Left kidney (tissue), 8 donors: ENCODE measurements at places on chromosomes 3 and 15.

DNA sequence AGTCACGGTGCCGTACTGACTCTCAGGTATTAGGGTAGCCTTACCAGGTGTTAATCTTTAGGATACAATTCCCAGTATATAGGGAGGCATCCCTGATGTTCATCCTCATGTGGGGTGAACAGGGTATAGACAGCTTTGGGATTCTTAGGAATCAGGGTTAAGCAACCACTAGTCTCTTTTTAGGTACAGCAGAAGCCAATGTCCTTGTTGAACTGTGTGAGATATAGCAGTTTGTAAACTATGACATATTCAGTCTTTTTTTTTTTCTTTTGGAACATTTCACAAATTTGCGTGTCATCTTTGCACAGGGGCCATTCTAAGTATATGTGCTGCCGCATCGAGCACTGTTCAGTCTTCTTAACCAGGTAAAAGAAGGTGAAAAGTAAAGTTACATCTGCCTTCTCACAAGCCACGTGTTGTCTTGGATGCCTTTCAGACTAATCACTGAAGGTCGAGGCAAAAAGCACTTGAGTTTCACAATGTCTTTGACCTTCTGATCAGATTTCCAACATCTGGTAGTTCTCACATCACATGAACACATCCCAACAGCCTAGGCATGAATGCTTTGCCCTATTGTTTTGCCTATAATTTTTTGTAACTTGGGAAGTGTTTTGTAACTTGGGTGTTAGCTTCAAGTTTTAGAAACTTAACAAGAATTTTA, 17.2 kb downstream of the TSEN2 start:
- DNase-seq: no peak

GRCh38 chr15:68417051-68417450, 14.9 kb downstream of the ITGA11 start:
- DNase-seq: no peak

DNA sequence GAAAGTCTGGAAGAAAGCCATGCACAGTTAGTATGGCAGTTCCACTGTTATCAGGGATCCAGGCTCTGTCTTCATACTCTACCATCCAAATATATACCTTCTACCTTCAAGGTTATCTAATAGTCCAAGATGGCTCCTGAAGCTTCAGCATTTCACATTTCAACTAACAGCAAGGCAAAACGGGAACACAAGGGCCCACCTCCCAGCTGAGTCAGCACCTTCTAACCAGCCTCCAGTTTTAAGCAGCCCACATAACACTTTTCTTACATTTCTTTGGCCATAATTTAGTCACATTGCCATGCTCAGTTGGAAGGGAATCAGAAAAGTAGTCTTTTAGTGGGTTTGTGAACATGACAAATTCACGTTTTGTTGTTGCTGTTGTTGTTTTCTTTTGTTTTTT, 15.4 kb upstream of the MSL2 start:
- DNase-seq: no peak

GRCh38 chr3:45417930-45418847, 29.8 kb downstream of the LARS2 start:
- DNase-seq: no peak

- no peak for DNase-seq
Observed at GRCh38 chr3:59401924-59402323, 352.1 kb upstream of the CFAP20DC start.

DNA sequence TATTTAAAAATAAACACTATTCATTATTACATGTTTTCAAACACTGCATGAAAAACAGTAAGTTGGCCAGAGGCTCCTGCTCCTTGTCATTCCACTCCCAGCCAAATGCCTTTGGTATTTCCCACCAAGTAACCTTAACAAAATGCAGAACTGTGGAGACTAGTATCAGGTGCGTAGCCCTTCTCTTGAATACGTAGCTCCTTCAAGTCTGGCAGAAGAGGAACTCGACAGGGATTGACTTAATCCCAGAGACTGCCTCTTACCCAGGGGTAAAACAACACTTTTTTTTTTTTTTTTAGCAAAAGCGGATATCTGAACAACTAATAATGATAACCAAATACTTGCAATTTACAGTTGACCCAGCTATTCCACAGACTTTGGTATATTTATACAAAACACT, 738 bp downstream of the COMMD2 start:
- no peak for DNase-seq

- no peak for DNase-seq
Observed at GRCh38 chr15:38002883-38003477, 68.5 kb downstream of the TMCO5A start.

GRCh38 chr3:53195602-53196574, 34.9 kb downstream of the PRKCD start:
- peak; percentile 53 for DNase-seq

DNA sequence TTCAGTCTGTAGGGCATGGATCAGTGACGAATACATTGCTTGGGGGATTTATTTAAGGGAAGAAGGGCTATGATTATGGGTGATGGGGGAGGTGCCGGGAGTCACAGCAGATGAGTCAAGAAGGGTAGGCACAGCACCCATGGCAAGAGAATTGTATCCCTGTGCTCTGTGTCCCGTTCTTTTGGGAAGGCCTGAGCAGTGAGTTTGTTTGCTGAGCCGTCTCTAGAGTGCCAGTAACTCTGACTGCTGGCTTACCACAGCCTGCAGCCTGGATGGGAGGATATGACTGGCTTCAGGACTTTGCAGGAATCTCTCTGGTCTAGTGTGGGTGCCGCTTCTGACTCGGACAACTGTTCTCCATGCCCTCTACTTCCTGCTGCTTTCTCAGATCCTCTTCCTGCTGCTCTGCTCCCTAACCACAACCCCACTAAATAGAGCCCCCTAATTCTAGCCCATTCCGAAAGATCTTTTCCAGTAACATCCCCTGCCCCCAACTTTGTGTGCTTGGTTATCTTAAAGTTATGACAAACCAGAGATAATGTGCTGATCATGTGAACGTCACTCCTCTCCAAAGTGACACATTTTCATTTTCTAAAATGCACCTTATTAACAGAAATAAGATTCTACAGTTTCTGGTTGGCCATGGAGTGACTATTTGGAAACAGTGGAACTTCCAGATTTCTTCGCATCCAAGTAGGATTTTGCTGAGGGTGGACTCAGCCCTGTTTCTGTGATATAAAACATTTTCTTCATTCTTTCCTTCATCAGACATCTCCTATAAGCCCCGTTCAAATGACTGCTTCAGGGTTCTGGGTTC, 239.0 kb downstream of the SLCO3A1 start:
- DNase-seq: no peak

DNA sequence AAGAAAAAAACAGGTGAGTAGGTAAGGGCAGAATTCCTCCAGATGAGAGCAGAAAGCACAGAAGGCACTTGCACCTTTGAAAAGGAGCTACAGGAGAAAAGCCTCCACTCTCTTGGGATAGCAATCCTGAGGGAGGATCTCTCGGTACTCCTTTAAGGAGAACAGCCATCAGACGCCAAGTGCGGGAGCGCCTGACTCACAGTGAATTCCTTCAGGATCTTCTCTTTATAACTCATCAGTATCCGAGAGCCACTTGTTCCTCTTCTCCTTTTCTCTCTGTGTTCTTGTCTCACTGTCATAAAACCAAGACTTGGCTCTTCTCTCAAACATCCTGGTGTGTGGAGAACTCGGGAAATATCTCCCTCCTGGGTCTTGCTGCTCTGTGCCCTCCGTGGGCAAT, 10.1 kb upstream of the GOLGA8J start:
- DNase-seq: no peak

- DNase-seq: no peak
Observed at GRCh38 chr15:41993472-41994170, 21.3 kb upstream of the EHD4 start.

DNA sequence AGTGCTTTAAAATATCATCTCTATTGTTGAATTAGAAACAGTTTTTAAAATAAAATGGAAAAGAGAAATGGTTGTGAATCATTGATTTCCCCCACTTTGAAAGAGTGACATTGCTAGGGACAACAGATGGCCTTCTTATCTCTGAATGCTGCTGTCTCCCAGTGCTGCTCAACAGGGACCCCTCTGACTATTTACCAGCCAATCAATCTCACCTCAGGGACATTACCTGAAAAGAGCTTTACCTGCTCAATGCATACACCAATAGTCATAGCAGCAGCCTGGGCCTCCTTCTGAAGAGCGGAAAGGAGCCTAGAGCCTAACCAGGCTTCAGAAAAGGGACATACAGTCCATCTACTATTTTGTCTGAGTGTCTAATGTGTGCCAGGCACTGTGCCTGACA, 162.8 kb downstream of the CGGBP1 start:
- DNase-seq: no peak
